ENCODE measurements at places on chromosomes 1 and 21.

DNA sequence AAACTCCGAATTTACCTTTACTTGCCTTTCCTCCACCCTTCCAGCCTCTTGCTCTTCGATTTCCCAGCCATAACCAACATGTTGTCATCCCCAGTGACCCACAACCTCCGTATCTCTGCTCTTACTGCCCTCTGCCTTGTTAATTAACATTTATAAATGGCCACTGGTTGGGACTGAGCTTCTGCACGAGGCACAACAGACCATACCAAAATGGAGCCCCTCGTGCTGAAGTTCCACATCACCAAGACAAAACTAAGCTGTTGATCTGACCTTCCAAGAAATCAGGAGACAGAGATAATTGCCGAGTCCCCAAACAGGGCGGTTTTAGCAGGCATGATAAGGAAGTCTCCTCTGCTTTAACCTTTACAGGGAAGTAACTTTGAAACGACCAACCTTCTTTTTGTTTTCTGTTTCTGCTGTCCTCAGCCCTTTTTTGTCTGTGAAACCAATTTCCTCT lies 71.9 kb downstream of the NMNAT2 start:
- DNase-seq: no peak

DNA sequence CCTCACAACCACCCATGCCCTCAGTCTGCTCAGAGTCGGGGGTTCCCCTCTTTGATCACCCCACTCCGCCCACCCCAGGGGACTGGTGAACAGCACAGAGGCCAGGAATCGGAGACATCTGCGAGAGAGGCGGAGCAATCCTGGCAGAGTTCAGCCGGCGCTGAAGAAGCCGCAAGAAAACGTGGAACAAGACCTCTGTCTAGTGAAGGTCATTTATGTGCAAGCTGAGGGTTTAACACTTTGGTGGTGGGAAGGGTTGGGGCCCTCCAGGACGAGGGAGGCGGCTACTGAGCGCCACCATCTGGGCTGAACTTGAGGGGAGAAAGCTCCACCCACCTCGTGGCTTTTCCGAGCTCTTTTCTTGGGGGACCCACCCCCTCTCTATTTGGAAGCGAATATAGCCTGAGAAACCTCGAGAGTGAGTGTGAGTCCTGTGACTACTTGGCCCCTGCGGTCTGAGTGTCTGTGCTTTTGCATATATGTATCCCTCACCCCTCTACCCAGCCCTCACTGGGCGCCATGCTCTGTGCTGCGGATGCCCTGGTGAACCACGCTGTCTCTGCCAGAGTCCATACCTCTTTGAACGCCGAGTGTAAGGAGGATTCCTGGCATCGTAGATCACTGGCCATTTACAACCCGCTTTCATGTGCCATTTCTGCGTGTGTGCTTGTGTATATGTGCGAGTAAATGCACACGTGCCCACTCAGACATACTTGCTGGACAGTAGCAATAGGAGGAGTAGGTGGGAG lies 1.2 kb upstream of the EPHA10 start:
- DNase-seq: peak; percentile 51

GRCh38 chr1:150302338-150302737 lies 8.7 kb downstream of the MRPS21 start:
- no peak for DNase-seq

- DNase-seq: no peak
Observed at GRCh38 chr21:14527696-14528652, 18.1 kb downstream of the SAMSN1 start.

- no peak for DNase-seq
Observed at GRCh38 chr1:242761556-242761955, 237.1 kb upstream of the PLD5 start.

GRCh38 chr1:211386921-211387320 lies 60.3 kb downstream of the TRAF5 start:
- DNase-seq: no peak

GRCh38 chr1:112893288-112894009 lies 62.5 kb downstream of the SLC16A1 start:
- no peak for DNase-seq

DNA sequence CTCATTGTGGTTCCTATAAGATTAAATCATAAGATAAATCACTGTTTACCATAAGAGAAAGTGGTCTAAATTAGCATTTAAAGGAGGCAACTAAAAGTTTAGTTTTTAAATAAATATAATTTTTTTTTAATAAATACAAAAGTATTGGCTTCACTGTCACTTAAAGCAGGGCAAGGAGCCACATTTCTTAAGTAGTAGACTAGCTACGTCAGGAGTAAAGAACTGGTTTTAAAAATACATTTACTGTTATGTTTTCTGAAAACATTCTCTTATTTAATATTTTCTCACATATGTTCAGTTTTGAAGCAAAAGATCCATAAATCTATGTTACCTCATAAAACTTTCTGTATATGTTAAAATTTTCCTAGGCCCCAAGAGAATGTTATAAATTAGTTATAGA lies 2.2 kb downstream of the ANGPTL1 start:
- no peak for DNase-seq

DNA sequence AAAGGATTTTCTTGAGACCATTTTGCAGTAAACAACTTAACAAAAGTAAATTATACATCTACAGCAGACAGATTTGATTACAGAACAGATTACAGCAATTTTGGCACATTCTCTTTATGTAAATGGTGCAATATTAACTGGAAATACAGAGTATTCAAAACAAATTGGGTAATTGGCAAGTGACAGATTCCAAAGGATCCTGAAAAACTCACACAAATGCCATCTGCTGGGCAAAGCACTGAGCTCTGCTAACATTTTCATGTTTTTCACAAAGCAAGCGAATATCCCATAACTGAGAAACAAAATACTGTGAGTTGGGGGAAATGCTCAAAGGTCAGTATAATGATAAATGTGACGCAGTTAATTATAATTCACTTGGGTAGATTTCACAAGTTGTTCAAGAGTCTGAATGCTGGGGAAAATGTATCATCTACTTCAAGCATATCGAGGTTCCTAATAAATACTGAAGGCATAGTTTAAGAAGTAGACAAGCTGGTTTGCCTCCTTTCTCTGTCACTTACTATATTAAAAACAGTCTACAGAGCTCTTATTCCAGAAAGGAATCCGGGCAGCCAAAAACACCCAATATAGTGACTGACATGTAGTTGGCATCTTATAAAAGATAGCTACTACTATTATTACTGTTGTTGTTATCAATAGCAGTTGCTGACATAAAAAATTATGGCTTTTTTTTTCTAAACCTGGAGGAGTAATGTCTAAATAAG lies 75.8 kb upstream of the SDC3 start:
- no peak for DNase-seq

GRCh38 chr1:51907079-51907702 lies 28.7 kb upstream of the NRDC start:
- DNase-seq: no peak

- DNase-seq: peak; percentile 71
Observed at GRCh38 chr21:44300262-44300959, 558 bp downstream of the PFKL start.

DNA sequence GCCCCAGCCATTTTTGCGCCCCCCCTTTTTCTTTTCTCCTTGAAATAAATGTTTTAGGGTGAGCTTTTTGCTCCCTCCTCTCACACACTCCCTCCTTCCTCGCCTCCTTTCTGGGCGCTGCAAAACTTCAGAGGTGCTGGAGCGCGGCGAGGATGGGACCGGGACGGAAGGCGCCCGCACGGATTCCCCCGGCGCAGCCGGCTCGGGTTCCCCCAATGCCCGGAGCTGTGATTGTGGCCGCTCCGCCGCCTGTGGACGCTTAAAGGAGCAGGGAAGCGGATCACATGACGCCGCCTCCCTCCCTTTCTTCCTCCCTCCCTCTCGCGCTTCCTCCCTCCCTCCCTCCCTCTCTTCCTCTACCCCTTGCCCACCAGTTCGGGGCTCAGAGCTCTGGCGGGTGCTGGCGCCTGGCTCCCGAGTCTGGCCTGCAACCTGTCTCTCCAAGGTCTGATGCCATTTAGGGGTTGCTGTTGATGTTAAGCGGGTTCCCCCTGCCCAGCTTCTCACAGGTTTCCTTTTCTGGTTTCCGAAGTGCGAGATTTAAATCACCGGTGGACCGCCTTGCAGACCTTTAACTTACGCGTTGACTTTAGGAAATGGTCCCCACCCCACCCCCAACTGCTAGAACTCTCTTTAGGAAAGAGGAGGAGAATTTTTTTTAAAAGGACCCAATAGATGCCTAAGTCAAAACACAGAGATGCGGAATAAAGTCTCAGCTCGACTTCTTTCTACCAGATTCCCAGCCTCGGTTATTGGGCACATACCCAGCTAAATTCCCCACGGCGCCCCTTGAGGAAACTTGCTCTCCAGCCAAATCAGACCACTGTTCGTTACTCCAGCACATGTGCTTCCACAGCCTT lies at the start of gene WLS:
Gene WLS, minus strand, starts transcription at position 235 of the 860 bp plus-strand sequence. Its CDS starts 224 bp downstream, at position 11.
- DNase-seq: peak; percentile 66

- no peak for DNase-seq
Observed at GRCh38 chr1:165069829-165070228, 286.7 kb downstream of the LMX1A start.

- no peak for DNase-seq
Observed at GRCh38 chr1:2105781-2106524, 55.7 kb downstream of the PRKCZ start.

DNA sequence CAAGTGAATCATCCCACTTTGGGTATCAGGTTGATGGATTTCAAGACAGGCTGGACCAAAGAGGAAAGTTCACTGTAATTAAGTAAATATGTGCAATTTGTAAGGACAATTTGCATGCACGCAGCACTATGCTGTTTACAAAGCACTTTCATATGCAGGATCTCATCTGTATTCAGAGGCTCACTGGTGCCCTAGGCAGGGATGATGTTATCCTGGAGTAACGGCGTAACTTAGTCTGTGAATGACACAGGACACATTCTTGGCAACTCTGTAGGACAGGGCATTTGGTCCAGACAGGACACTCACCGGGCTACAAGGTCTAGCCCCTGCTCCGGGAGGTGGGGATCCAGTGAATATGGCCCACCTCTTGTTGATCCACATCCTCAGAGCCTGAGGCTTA lies 365.4 kb upstream of the DUSP10 start:
- no peak for DNase-seq

- no peak for DNase-seq
Observed at GRCh38 chr1:65538664-65539063, 118.2 kb downstream of the LEPR start.

- DNase-seq: peak; percentile 25
Observed at GRCh38 chr1:151963288-151963687, 30.4 kb downstream of the S100A10 start.

- DNase-seq: no peak
Observed at GRCh38 chr1:28086651-28087050, 1.8 kb downstream of the EYA3 start.

GRCh38 chr1:155241069-155241679 lies 14.1 kb downstream of the ENTREP3 start:
- DNase-seq: peak; percentile 74

DNA sequence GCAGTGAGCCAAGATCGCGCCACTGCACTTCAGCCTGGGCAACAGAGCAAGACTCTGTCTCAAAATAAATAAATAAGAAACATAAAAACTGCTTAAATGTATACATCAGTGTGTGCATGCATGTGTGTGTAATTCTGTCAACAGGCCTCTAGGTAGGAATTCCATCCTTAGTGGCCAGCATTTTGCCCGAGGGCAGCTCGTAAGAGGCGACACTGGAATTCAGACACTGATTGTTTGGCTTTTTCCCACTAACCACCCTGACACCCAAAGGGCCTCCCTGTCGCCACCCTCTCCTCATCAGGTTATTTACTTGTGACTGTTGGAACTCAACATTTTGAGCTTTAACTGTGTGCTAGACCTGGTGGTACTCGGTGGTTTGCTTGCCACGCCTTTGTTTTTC lies 64.0 kb upstream of the KIF1B start:
- DNase-seq: no peak

GRCh38 chr21:46056450-46056903 lies 41.4 kb upstream of the COL6A2 start:
- DNase-seq: no peak

GRCh38 chr21:33761441-33762036 lies 119.2 kb downstream of the ITSN1 start:
- DNase-seq: no peak

GRCh38 chr21:42056468-42056867 lies 14.6 kb upstream of the UMODL1 start:
- DNase-seq: no peak

DNA sequence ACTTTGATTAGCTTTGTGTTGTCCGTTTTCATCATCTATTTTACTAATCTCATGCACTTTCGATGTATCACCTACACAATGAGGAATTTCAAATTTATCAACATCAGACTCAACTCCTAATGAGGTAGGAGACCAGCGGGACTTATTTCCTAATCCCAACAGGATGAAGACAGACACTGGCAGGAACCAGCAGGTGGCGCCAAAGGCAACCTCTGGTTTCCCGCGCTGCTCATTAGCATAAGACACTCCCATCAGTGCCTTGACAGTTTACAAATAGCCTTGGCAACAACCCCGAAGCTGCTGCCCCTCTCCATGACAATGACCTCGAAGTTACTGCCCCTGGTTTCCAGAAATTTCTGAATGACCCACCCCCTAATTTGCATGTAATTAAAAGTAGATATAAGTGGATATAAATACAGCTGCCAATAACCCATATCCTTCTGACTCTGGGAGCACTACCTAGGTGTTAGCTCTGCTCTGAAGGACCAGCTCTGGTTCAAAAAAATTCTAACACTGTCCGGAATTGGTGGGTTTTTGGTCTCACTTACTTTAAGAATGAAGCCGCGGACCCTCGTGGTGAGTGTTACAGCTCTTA lies 974.8 kb downstream of the ADGRL2 start:
- no peak for DNase-seq

- DNase-seq: no peak
Observed at GRCh38 chr1:236540813-236541465, 17.2 kb downstream of the LGALS8 start.

DNA sequence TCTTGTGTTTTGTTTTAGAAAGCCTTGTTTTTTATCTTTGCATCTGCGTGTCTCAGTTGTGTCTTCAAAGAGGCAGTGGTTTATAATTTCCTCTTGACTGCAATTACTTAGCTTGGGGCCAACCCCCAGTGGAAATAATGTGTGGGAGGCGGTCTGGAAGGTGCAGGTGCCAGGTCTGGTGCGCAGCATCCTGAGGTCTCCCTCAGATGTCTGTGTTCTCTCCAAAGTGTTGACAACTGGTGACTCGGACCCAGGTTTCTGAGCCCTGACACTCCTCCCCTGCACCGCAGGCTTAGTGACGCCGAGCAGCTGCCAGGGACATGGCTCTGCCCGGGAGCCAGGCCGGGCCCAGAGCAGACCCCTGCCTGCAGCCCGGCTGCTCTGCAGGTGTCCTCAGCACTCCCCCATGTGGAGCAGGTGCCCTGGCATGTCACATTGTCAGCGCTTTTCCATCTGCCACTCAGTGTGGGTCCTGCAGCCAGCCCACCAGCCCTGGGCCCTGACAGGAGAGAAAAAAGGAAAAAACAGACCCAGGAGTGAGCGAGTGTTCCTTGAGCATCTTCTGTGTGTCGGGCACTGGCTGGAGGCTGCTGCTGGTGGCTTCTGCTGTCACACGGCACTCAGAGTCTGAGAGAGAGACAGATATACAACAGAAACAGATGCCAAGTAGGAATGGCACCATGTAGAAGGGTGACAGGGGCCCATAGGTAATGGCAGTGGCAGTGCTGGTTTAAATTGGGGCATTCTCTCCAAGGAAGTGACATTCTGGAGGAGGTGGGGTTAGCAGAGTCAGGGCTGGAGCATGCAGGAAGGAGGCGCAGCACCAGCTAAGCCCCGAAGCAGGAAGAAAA lies 24.8 kb upstream of the SELENON start:
- peak; percentile 66 for DNase-seq

- no peak for DNase-seq
Observed at GRCh38 chr21:17257784-17258183, 255.1 kb upstream of the CXADR start.
